ENCODE measurements at places on chromosomes 3 and 15.

GRCh38 chr3:125207507-125207906, 5.0 kb downstream of the SLC12A8 start:
- DNase-seq: no peak

DNA sequence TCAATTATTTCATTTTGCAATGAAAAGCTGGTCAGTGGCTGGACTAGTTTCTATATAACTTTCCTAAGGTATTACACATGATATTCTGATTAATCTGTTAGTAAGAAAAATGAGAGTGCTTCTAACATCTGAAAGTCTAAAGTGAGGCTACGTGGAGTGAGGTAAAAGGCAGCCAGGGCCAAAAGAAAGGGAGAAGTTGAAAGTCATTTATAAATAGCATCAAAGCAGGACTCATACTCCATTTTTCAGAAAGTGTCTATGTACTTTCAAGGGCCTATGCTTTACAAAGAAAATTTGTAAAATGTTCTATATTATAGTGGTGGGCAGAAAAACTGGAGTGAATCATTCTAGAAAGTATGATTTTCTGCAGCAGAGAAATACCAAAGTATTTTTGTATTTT, 80.0 kb downstream of the CSNK1G1 start:
- no peak for DNase-seq

DNA sequence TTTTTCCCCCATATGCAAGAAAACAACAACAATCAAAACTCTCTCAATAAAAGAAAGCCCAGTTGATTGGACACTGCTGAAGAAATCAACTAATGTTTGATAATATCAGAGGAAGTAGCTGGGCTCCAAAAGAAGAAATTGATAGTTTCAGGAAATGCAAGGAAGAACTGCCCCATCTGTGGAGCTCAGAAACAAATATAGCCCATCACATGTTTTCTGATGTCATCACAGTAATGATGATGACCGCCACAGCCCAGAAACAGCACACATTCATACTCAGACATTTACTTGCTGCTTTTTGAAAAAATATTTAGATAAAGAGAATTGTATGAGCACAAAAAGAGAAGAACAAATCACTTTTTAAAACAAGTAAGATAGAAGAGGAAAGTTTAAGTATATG, 67.6 kb downstream of the GOLIM4 start:
- DNase-seq: no peak

DNA sequence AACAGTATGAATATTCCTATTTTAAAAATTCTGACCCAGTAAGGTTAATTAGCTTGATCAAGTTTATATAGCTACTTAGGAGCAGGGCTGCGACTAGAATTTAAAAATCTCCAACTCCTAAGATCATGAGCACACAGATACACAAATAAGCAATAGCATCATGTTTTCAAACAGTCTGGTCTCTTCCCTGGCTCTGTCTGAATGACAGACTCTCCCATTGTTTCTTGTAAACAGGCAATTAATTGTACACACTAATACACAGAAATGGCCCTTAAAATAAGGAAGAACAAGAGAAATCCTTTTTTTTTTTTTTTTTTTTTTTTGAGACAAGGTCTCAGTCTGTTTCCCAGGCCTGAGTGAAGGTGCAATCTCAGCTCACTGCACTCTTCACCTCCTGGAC, 1064.4 kb upstream of the CFAP20DC start:
- no peak for DNase-seq

DNA sequence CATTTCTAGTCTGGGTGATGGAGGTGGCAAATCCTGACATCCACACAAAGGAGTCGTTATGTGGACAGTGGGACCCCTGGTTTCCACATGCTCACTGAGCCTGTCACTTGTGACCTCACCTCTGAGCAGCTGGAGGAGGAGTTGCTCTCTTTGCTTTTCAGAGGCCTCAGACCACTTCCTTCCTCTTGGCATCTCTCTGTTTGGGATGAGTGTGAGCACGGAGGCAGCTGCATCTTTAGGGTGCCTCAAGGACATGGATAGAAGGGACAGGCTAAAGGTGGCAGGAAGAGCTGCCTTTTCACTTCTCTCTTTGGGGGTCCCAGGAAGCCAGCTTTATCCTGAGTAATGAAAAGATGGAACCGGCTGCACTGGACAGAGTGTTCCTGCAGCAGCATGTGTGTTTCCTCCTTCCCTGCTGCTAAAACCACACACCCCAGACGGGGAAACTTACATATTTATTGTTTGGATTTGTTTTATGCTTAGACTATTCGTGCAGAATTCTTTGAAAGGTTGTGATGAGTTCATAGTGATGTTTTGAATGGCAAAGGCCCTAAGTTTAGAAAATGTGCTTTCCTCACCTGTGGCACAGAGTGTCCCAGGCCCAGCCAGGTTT, 31.8 kb downstream of the GPR171 start:
- no peak for DNase-seq

- no peak for DNase-seq
Observed at GRCh38 chr15:78206326-78207109, 27.8 kb downstream of the ACSBG1 start.

DNA sequence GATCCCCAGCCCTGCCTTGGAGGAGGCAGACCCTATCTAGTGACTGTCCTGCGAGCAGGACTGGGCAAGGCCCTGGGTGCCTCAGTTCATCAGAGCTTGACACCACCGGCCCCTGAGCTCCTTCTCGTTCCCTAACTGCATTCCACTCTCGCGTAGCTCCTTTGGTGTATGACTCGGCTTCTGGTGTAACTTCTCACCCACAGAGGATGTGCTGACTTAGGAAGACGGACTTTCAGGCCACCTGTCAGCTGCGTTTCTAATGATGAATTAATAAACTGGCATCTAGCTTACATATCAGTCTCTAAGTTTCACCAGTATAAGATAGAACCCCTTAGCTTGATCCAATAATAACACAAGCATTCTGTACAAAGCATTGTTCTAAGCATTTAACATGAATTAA, 17.5 kb downstream of the ABCF3 start:
- no peak for DNase-seq

GRCh38 chr15:39250001-39250400, 330.9 kb upstream of the THBS1 start:
- DNase-seq: no peak

DNA sequence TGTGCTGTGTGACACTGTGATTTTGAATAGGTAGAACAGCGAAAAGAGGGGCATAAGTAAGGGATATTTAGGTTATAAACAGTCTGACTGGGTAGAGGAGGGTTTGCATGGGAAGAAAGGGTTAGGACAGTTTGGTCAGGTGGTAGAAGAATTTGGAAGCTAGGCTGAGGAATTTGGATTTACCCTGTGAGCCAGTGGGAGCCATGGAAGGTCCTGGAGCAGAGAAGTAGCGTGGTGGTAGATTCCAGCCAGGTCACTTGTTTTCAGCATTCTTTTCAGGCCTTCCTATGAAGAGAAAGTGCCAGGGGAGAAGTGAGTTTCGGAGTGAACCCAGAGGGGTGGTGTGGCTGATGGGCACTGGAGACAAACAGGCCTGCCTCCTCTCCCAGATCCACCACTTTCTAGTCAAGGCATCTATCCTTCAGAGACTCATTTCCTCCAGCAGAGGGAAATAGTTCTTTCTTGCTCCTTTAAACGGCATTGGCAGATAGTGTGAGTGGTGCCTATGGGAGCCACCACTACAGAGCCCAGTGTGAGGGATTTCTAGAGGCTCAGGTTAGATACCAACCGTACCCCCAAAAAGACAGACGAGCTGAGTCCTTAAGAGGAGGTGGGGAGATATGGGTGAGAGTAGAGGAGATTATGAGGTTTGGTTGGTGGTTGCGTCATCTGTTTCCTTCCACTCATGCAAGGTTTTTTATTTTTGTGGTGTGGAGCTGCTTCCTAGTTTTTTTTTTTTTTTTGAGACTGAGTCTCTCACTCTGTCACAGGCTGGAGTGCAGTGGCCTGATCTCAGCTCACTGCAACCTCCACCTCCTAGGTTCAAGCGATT, 21.2 kb downstream of the PXK start:
- no peak for DNase-seq

All from AG09309 (cell line).